ENCODE measurements at places on chromosomes 11 and 22. TPM values are rescaled to one million over a fixed set of nuclear protein-coding genes. Genes with fewer than 3 reads are reported as not detected.

GRCh38 chr11:25339281-25339680 lies 842.4 kb downstream of the LUZP2 start:
- no peak for DNase-seq

C22orf31 gene
- total RNA-seq: not detected

GRCh38 chr11:84825106-84825660 lies 802.0 kb downstream of the DLG2 start:
- DNase-seq: no peak

GRCh38 chr22:28241656-28242290 lies 322.7 kb upstream of the PITPNB start:
- no peak for DNase-seq

KRTAP5-2 gene
- total RNA-seq: not detected

MMP8 gene
- not detected for total RNA-seq

SSH3 gene
- 7.3 TPM for total RNA-seq

DNA sequence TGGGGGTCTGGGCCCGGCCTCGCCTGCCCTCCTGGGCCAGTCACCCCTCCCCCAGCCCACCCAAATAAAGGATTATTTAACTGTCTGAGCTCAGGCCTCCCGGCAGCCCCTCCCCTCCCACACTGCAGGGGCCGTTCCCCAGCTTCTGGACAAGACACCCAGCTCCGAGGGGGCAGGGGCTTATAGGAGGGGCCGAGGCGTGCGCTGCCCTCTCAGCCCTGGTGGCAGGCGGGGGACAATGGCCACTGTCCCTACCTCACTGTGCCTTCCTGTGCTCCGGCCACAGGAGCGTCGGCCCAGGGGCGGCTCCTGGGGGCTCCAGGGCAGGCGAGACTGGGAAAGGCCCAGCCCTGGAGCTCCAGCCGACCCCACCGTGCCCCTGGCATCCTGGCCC lies 2.2 kb upstream of the SELENOO start:
- DNase-seq: no peak

GRCh38 chr11:103257360-103257759 lies 148.1 kb downstream of the DYNC2H1 start:
- DNase-seq: no peak

GRCh38 chr22:48900327-48900597 lies 927.4 kb downstream of the BRD1 start:
- no peak for DNase-seq

GRCh38 chr22:36727110-36727509 lies 23.6 kb upstream of the CACNG2 start:
- DNase-seq: no peak

NPTXR gene
- total RNA-seq: 0.62 TPM

GRCh38 chr22:32073823-32074380 lies 30.8 kb downstream of the SLC5A1 start:
- DNase-seq: no peak

GDPD4 gene
- total RNA-seq: not detected

GGTLC3 gene
- 0.56 TPM for total RNA-seq

GRCh38 chr11:26297189-26297975 lies 34.5 kb upstream of the ANO3 start:
- DNase-seq: peak; percentile 25

- DNase-seq: no peak
Measured at GRCh38 chr22:37351232-37351631, 68.9 kb downstream of the CYTH4 start.

MPZL3 gene
- total RNA-seq: 10.7 TPM

DNA sequence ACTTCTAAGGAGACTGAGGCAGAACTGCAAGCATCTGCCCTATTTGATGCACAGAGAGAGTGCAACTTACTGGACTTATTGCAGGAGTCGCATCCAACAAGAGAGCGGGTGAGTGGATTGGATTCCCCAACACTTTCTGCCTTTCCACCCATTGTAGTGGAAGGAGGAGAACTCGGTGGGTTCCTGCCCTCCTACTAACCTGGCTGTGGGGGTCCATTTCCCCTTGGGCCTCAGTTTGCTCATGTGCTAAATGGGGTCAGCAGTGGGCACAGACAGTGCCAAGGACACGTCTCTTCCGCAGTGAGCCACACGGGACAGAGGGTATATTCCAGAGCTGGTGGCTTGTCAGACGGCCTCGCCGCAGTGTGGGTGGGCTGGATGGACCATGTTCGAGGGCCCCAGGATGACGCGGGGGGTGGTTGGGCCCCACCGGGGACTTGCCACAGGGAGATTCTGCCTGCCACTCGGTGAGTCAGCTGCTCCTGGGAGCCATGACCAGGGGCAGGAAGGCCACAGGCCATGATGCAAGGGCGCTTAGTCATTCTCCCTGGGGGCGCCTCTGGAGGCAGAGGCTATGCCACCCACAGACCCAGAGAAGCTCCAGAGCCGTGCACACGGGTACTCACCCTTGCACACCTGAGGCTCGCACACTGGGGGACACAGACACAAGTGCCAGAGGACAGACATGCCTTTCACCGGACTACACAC lies 8.2 kb downstream of the ALX4 start:
- no peak for DNase-seq

CHEK2 gene
- total RNA-seq: 11.2 TPM

RASL10A gene
- 30.1 TPM for total RNA-seq

GRCh38 chr11:64225608-64226506 lies at the start of the genes NUDT22 and TRPT1:
TSS of gene NUDT22 (plus strand) at chr11:64226274. CDS start at chr11:64226653, 379 bp downstream.
TSS of gene TRPT1 (minus strand) at chr11:64226186. CDS start at chr11:64225860, 326 bp downstream.
- peak; percentile 86 for DNase-seq

GRCh38 chr11:113311536-113311935 lies 2.8 kb upstream of the TTC12 start:
- DNase-seq: no peak

- DNase-seq: no peak
Measured at GRCh38 chr11:83924795-83925542, 638.8 kb upstream of the CCDC90B start.

CACNA1I gene
- 0.10 TPM for total RNA-seq

GRCh38 chr11:101872171-101872882 lies 42.5 kb upstream of the CEP126 start:
- DNase-seq: no peak

- DNase-seq: no peak
Measured at GRCh38 chr11:45828996-45829395, 18.3 kb upstream of the CRY2 start.

GRCh38 chr11:117830072-117830471 lies 5.5 kb upstream of the FXYD2 start:
- DNase-seq: no peak

ARHGAP8 gene
- total RNA-seq: 0.80 TPM
